ENCODE measurements at places on chromosomes 11 and 22.

GRCh38 chr11:94219771-94220170 lies 84.6 kb upstream of the IZUMO1R start:
- H3K27ac ChIP-seq: no peak overlapping the region
- no peak for DNase-seq
- no peaks in the 10 kb centered on the region for H3K4me1 ChIP-seq
- H3K4me3 ChIP-seq: no peak overlapping the region
- no peaks in the 10 kb centered on the region for H3K36me3 ChIP-seq
- no peaks in the 10 kb centered on the region for H3K27me3 ChIP-seq

- H3K36me3 ChIP-seq: no peaks in the 10 kb centered on the region
- no peaks in the 10 kb centered on the region for H3K27me3 ChIP-seq
- no peak overlapping the region for H3K4me3 ChIP-seq
- H3K4me1 ChIP-seq: peaks cover 16% of the 10 kb centered on the region
- no peak for DNase-seq
Observed at GRCh38 chr11:28483072-28483867, 375.1 kb downstream of the METTL15 start.

GRCh38 chr22:21823740-21824444 lies 43.6 kb downstream of the MAPK1 start:
- peaks cover 5% of the 10 kb centered on the region for H3K36me3 ChIP-seq
- no peak for DNase-seq
- no peaks in the 10 kb centered on the region for H3K27me3 ChIP-seq
- H3K4me3 ChIP-seq: no peak overlapping the region
- no peak overlapping the region for H3K27ac ChIP-seq

- H3K4me3 ChIP-seq: no peak overlapping the region
- no peaks in the 10 kb centered on the region for H3K27me3 ChIP-seq
- DNase-seq: no peak
- no peak overlapping the region for H3K27ac ChIP-seq
Observed at GRCh38 chr11:83510530-83511460, 224.6 kb upstream of the CCDC90B start.

- H3K4me3 ChIP-seq: peak overlapping the region; percentile 93
- peaks cover 25% of the 10 kb centered on the region for H3K27me3 ChIP-seq
- no peaks in the 10 kb centered on the region for H3K36me3 ChIP-seq
- peaks cover 7% of the 10 kb centered on the region for H3K4me1 ChIP-seq
- H3K27ac ChIP-seq: peak overlapping the region; percentile 37
Observed at GRCh38 chr11:76234416-76235232, 28.3 kb upstream of the WNT11 start.

- no peak overlapping the region for H3K4me3 ChIP-seq
- no peaks in the 10 kb centered on the region for H3K36me3 ChIP-seq
- peaks cover 30% of the 10 kb centered on the region for H3K27me3 ChIP-seq
Observed at GRCh38 chr11:72472765-72473164, 38.4 kb upstream of the CLPB start.

GRCh38 chr22:42688241-42689211 lies 32.1 kb downstream of the A4GALT start:
- H3K36me3 ChIP-seq: no peaks in the 10 kb centered on the region
- peaks cover 12% of the 10 kb centered on the region for H3K4me1 ChIP-seq
- peak overlapping the region; percentile 13 for H3K4me3 ChIP-seq
- no peak overlapping the region for H3K27ac ChIP-seq
- peak; percentile 38 for DNase-seq

DNA sequence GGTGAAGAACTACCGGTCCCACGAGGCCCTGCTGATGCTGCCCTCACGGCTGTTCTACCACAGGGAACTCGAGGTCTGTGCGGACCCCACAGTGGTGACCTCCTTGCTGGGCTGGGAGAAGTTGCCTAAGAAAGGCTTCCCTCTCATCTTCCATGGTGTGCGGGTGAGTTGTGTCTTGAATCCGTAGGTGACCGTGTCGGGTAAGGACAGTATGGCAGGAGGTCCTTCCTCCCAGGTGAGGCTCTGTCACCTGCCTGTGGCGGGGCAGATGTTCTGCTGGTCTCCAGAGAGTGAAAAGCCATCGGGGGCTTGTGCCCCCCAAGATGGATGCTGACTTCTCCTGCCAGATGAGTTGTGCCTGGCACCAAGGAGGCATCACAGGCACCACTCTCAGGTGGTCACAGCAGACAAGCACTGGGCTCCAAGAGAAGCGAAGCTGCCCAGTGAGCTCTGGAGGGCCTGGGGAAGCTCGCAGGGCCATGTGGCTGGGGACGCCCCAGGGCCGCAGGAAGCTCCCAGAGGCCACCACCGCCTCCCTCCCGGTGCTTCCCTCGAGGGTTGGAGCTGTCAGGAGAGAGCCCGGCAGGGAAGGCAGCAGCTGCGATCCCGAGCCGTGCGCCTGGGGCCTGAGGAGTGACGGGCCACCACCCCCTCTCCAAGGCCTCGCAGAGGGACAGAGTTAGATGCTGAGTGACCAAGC lies 17.3 kb upstream of the PANX2 start:
- H3K36me3 ChIP-seq: no peaks in the 10 kb centered on the region
- H3K4me1 ChIP-seq: no peaks in the 10 kb centered on the region
- H3K4me3 ChIP-seq: no peak overlapping the region
- H3K27ac ChIP-seq: no peak overlapping the region
- H3K27me3 ChIP-seq: peaks cover 15% of the 10 kb centered on the region

DNA sequence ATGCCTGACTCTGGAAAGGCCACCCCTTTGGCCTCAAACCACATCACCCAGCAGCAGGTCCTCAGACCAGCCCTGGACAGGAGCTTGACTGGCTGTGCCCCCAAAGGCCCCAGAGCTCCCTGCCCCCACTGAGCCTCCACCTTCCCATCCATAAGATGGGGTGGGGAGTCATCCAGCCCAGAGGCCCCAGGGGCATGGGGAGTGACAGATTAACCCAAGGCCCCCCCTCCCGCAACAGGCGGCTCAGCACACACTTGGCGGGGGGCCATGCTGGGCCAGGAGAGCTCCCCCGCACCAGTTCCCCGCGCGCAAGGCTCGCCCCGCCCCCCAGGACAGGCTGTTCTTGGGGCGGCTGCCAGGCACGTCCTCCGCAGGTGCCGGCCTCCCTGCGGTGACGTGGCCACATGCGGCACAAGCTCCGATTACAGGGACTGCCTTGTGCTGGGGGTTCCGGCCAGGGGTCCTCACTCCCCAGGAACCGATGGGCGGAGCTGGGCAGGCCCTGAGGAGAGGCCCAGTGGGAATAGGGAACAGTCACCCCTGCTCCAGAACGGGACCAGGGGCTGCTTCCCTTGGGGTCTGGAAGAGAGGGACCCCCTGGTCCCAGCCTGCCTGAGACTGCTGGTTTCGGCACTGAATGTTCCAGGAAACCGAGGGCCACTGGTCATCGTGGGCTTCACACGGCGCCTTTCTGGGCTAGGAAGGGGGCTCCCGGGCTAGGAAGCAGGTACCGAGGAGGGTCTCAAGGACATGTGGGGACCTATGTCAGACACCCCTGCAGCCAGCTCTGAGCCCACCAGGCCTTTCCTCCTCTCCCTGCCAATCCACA lies 5.1 kb upstream of the CDKN1C start:
- no peaks in the 10 kb centered on the region for H3K36me3 ChIP-seq
- DNase-seq: no peak
- H3K4me3 ChIP-seq: no peak overlapping the region
- H3K27ac ChIP-seq: no peak overlapping the region
- H3K27me3 ChIP-seq: peaks cover 2% of the 10 kb centered on the region

DNA sequence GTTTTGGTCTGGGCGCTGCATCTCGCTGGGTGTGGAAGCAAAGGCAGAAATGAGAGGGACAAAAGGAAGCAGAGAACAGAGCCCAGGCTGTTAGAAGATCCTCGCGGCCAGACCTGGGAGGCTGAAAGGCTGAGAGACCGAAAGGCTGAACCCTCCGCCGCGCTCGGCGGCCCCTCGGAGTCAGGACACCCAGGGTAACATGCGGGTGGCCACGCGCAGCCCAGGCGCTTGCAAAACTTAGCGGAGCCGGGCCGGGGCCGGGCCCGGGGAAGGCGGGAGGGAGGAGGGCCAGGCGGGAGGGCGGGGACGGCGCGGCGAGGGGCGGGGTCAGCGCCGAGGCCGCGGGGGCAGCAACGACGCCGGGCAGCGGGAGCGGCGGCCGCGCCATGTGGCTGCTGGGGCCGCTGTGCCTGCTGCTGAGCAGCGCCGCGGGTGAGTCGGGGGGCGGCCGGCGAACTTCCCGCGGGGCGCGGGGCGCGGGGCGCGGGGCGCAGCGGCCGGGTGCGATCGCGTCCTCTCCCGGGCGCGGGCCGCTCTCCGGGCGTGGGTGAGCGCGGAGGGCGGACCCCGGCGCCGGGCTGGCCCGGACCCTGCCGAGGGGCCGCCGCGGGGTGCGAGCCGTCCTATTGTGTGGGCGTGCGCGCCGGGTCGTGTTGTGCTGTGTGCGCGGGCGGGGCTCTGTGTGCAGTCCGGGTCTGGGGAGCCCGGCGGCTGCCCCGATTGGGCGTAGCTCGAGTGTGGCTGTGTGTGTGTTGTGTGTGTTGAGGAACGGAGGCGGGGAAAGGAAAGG lies at the start of gene LDLRAD3:
LDLRAD3 (plus strand) TSS at position 350 of the 790 bp plus-strand sequence; CDS start at position 387, 37 bp downstream.
- H3K4me1 ChIP-seq: peaks cover 22% of the 10 kb centered on the region
- peak within 1 kb of the TSS; percentile 91 for H3K4me3 ChIP-seq
- peak; percentile 83 for DNase-seq
- no peaks in the 10 kb centered on the region for H3K27me3 ChIP-seq
- no peaks in the 10 kb centered on the region for H3K36me3 ChIP-seq
- peak within 1 kb of the TSS; percentile 80 for H3K27ac ChIP-seq

GRCh38 chr11:42161886-42162285 lies 702.4 kb upstream of the LRRC4C start:
- no peak overlapping the region for H3K27ac ChIP-seq
- no peak overlapping the region for H3K4me3 ChIP-seq
- no peak for DNase-seq
- no peaks in the 10 kb centered on the region for H3K4me1 ChIP-seq

DNA sequence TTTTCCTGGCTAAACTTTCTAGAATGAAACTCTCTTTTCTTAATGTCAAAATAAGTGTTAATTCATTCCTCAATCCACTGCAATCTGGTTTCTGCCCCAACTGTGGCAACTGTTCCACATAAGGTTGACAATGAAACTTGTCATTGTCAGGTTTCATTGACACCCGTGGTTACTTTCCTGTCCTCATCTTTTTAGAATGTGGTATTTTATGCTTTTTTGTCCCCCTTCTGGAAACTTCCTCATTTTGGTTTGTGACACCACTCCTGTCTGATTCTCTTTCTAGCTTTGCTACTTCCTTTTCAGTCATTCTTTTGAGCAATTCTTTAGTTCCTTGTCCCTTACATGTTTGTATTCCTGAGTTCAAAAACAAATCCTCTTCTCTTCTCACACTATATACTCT lies 7.5 kb upstream of the PDE3B start:
- no peaks in the 10 kb centered on the region for H3K4me1 ChIP-seq
- no peaks in the 10 kb centered on the region for H3K27me3 ChIP-seq
- no peak overlapping the region for H3K4me3 ChIP-seq
- H3K27ac ChIP-seq: no peak overlapping the region
- no peak for DNase-seq
